Testis (tissue), 5 donors: ENCODE measurements at places on chromosomes 5 and 9. TPM values are rescaled to one million over a fixed set of nuclear protein-coding genes. Genes with fewer than 3 reads are reported as not detected.

Gene GABRP
- total RNA-seq: not detected

DNA sequence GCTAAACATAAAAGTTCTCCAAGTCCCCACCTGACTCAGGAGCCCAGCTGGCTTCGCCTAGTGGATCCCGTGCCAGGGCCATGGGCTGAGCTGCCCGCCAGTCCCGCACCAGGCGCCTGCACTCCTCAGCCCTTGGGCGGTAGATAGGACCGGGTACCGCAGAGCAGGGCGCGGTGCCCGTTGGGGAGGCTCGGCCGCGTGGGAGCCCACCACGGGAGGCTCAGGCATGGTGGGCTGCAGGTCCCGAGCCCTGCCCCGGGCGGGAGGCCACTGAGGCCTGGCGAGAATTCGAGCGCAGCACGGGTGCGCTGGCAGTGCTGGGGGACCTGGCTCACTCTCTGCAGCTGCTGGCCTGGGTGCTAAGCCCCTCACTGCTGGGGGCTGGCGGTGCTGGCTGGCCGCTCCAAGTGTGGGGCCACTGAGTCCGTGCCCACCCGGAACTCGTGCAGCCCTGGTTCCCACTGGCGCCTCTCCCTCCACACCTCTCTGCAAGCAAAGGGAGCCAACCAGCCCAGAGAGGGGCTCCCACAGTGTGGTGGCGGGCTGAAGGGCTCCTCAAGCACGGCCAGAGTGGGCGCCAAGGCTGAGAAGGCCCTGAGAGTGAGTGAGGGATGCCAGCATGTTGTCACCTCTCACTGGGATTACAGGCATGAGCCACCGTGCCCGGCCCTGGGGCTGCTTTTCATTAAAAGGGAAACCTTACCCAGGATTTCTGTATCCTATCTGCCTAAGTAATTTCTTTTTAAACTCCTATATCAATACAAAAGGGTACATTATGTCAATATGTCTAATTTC lies 9.7 kb upstream of the SPZ1 start:
- no peak overlapping the region for H3K27ac ChIP-seq
- no peaks in the 10 kb centered on the region for H3K4me1 ChIP-seq
- DNase-seq: no peak
- no peaks in the 10 kb centered on the region for H3K27me3 ChIP-seq
- H3K36me3 ChIP-seq: no peaks in the 10 kb centered on the region

GRCh38 chr5:87886164-87886563 lies 382.5 kb downstream of the TMEM161B start:
- H3K4me1 ChIP-seq: no peaks in the 10 kb centered on the region
- H3K36me3 ChIP-seq: no peaks in the 10 kb centered on the region

DNA sequence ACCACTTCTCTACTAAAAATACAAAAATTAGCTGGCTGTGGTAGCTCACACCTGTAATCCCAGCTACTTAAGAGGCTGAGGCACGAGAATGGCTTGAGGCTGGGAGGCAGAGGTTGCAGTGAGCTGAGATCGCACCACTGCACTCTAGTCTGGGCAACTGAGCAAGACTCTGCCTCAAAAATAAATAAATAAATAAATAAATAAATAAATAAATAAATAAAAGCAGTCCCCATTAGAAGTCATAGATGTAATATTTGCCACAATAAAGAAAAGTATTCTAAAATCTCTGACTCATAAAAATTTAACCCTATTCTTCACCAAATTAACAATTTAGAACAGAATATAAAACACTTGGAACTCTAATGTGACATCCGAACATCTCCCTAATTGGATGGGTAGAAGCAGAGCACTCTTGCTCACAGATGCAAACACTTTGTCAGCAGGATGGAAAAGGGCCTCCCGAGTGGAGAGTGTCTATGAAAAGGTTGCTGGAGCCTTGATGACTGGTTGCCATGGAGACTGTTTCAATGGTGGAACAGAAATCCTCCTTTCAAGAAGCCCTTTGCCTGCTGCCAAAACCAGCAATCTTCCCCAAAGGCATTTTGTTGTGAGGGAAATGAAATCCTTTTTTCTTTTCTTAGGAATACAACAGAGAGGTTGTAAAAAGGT lies 38.9 kb upstream of the TRAF1 start:
- peak overlapping the region; percentile 84 for H3K27ac ChIP-seq
- H3K4me1 ChIP-seq: peaks cover 34% of the 10 kb centered on the region
- no peak overlapping the region for H3K4me3 ChIP-seq
- no peaks in the 10 kb centered on the region for H3K27me3 ChIP-seq

GRCh38 chr5:138753794-138754698 lies 821 bp downstream of the CTNNA1 start:
- peak overlapping the region; percentile 99 for H3K27ac ChIP-seq
- peak overlapping the region; percentile 85 for H3K4me3 ChIP-seq
- DNase-seq: peak; percentile 94
- H3K27me3 ChIP-seq: no peaks in the 10 kb centered on the region
- H3K4me1 ChIP-seq: peaks cover 12% of the 10 kb centered on the region

DNA sequence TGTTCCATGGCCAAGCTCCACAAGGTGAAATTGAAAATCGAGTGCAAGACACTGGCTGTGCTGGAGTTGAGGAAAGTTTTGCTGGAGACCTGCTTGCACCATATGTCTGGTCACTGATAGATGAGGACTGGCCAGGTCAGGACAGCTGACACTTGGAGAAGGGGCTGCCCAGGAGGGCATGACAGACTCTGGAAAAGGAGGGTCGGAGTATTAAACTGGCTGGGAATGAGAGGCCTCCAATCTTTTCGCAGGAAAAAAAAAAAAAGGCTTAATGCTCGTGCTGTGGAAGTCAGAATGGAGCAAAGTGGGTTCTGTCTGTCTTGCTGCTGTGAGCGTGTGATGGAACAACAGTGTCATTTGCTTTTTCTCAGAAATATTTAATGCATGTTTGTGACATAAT lies 5.5 kb downstream of the TENT4A start:
- H3K4me1 ChIP-seq: peaks cover 46% of the 10 kb centered on the region
- no peak overlapping the region for H3K27ac ChIP-seq
- H3K4me3 ChIP-seq: no peak overlapping the region
- DNase-seq: no peak
- no peaks in the 10 kb centered on the region for H3K27me3 ChIP-seq

Gene SPATA31E1
- 4.6 TPM for total RNA-seq

GRCh38 chr5:41708604-41708940 lies 161.7 kb downstream of the OXCT1 start:
- DNase-seq: no peak
- no peak overlapping the region for H3K27ac ChIP-seq
- no peaks in the 10 kb centered on the region for H3K27me3 ChIP-seq

- H3K27me3 ChIP-seq: no peaks in the 10 kb centered on the region
- no peak overlapping the region for H3K4me3 ChIP-seq
- no peaks in the 10 kb centered on the region for H3K36me3 ChIP-seq
- H3K4me1 ChIP-seq: no peaks in the 10 kb centered on the region
- no peak overlapping the region for H3K27ac ChIP-seq
- DNase-seq: no peak
These were observed 1630.1 kb upstream of the C9orf72 start for GRCh38 chr9:29203244-29203930.

Gene C6
- 9.4 TPM for total RNA-seq

Gene RNF208
- total RNA-seq: 3.0 TPM

GRCh38 chr5:134609232-134609851 lies 23.3 kb downstream of the SAR1B start:
- H3K27ac ChIP-seq: no peak overlapping the region
- H3K27me3 ChIP-seq: no peaks in the 10 kb centered on the region
- no peaks in the 10 kb centered on the region for H3K4me1 ChIP-seq
- no peak overlapping the region for H3K4me3 ChIP-seq
- DNase-seq: no peak

DNA sequence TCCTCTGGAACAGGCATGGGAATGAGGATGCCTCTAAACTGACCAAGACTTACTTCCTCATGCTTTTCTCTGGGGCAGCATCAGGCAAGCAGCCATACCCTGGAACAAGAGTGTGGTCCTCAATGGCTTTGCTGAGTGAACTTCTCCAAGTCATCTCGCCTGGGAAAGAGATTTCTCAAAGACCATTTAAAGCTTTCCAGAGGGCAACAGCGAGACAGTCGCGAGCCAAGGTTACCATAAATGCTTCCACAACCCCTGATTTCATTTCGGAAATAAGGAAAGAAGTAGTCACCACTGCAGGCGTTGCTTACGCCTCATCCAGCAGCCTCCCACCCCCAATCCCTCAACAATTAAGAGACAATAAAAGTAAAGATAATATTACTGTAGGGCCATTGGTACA lies 1.1 kb upstream of the SNCAIP start:
- peaks cover 4% of the 10 kb centered on the region for H3K4me1 ChIP-seq
- peak overlapping the region; percentile 65 for H3K4me3 ChIP-seq
- H3K36me3 ChIP-seq: no peaks in the 10 kb centered on the region
- DNase-seq: no peak
- H3K27me3 ChIP-seq: no peaks in the 10 kb centered on the region
- peak overlapping the region; percentile 81 for H3K27ac ChIP-seq

DNA sequence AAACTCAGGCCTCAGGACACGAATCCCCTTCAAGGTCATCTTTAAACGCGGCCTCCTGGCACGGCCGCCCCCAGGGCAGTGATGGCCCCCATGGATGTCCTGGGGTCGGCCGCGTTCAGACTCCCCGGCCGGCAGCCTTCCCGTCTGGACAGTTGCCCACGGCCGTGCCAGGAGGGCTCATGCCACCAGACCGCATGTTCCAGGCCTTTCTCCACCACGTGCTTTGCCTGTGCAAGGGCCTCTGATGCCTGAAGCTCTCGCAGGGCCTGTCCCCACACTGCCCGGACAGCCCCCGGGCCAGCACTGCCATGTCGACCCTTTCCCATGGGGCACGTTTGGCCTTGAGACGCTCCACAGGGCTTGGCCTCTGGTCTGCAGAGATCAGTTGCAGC lies 34.6 kb downstream of the SLC9A3 start:
- H3K4me3 ChIP-seq: no peak overlapping the region
- H3K27me3 ChIP-seq: no peaks in the 10 kb centered on the region
- no peak for DNase-seq

- no peaks in the 10 kb centered on the region for H3K27me3 ChIP-seq
- peaks cover 42% of the 10 kb centered on the region for H3K4me1 ChIP-seq
These were observed 2.4 kb downstream of the NFIL3 start for GRCh38 chr9:91421128-91421765.

GRCh38 chr5:4363045-4363444 lies 767.4 kb downstream of the IRX1 start:
- H3K4me1 ChIP-seq: no peaks in the 10 kb centered on the region
- no peak for DNase-seq
- H3K4me3 ChIP-seq: no peak overlapping the region
- H3K36me3 ChIP-seq: no peaks in the 10 kb centered on the region
- no peak overlapping the region for H3K27ac ChIP-seq

GRCh38 chr5:96093890-96094381 lies 132.3 kb upstream of the ELL2 start:
- no peak overlapping the region for H3K4me3 ChIP-seq
- DNase-seq: no peak
- H3K36me3 ChIP-seq: no peaks in the 10 kb centered on the region
- H3K4me1 ChIP-seq: no peaks in the 10 kb centered on the region

DNA sequence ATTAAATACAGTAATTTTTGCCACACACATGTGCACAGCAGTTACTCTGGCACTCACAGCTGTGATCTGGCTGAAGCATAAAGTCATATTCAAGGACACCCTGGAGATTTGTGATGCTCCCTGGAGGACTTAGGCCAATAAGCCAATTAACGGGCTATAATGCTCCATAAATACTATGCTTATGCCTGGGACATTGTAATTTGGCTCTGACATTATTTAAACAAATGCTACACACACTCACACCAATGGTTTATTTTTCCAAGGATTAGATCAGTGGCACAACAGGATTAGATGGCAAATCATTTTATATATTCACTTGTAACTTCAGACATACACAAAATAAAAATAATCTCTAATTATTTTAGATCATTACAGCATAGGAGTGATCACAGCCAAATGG lies 111.2 kb downstream of the LMNB1 start:
- H3K36me3 ChIP-seq: no peaks in the 10 kb centered on the region
- DNase-seq: no peak
- H3K27ac ChIP-seq: no peak overlapping the region
- H3K27me3 ChIP-seq: no peaks in the 10 kb centered on the region

GRCh38 chr5:98510143-98510985 lies 263.1 kb upstream of the RGMB start:
- H3K27ac ChIP-seq: peak overlapping the region; percentile 68
- no peaks in the 10 kb centered on the region for H3K27me3 ChIP-seq
- no peaks in the 10 kb centered on the region for H3K36me3 ChIP-seq
- no peak overlapping the region for H3K4me3 ChIP-seq
